ENCODE measurements at places on chromosomes 3 and 15.

DNA sequence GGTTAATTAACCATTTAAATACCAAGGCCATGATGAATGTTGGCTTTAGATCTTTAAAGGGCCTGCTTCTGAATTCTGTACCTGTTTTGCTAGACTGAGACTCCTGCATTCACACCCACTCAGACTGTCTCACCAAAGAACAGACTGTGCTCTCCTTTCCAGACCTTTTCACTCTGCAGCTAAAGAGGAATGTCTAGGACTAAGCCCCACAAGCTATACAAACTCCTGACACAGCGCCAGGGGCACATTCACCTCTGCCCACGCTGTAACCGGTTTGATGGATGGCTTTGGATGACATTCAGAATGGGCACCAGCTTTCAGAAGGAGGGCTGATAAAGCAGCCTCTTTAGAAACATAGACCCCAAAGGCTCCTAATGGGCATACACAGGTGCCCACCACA is 200.1 kb downstream of the KCNMB2 start:
- DNase-seq: no peak

GRCh38 chr3:89452066-89452465 is 344.6 kb downstream of the EPHA3 start:
- no peak for DNase-seq

DNA sequence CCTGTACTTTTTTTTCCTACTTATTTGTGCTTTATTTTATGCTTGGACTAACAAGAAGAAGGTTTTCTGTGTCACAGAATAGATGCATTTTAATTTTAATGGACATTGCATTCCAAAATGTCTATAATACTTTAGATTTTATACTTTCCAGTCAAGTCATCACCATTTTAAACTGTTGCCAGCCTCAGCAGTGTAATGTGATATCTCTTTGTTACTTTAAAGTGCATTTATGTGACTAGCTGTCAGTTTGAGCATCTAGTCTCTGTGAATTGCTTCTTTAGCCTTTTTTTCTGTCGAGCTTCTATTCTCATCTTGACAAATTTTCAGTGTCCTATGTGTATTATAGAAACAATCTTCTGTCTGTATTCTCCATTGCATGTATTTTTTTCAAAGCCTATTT is 511.4 kb upstream of the CBLB start:
- no peak for DNase-seq

DNA sequence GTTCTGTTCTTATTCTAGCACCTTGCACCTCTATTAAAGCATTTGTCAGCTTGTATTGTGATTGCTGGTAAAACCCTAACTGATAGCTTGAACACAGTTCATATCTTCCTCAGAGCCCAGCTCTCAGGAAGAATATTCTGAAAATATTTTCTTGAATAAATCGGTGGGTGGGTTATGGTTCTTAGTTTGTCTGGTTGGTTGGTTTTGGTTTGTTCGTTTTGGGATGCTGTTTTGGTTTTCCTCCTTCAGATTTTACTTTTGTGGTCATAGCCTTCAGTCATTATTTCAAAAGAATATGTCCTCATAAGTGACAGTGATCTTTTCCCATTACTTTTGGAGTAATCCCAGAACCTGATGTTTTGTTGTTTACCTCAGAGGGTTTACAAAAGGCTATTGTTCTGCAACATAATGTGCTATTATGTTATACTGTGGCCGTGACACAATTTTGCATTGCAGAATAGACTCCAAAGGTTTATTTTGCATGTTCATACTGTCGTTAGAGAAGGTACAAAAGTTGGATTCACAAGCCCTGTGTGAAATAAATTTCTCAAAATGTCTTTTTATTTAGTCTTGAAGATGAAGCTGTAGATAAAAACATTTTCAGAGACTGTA is 2.7 kb upstream of the TMEM87A start:
- no peak for DNase-seq

DNA sequence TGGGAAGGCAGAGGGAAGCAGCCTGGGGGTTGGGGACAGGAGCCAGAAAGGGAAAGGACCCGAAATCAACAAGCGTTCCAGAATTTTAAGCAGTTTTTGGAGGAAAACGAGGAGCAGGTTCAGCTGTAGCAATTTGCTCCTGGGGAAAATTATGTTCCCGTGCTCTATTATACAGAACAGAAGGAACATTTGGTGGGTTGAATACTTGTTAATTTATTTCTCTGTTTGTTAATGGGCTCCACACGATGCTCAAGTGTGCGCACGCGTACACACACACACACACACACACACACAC is 149.2 kb upstream of the LINGO1 start:
- no peak for DNase-seq

- DNase-seq: no peak
Observed at GRCh38 chr3:31579828-31580227, 47.1 kb downstream of the STT3B start.

DNA sequence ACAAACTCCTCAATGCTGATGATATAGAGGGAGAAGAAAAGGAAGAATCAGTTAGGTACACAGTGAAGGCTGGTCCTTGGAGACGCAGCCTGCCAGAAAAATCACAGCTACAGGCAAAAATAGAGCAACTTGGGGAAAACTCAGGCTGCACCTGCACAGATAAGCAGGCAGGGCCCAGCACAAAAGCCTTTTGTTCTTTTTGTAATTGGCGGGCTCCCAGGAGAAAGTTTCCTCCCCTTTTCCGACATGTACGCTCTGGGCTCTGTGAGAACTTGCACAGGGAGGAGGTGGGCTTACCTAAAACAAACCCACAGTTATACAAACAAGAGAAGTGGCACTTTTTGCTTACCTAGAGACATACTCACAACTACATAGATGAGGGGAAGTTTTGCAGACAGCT is 813.4 kb upstream of the EPHA6 start:
- DNase-seq: no peak

- no peak for DNase-seq
Observed at GRCh38 chr3:134535186-134535970, 49.5 kb downstream of the CEP63 start.

- no peak for DNase-seq
Observed at GRCh38 chr3:52032702-52033408, 23.5 kb downstream of the DUSP7 start.

DNA sequence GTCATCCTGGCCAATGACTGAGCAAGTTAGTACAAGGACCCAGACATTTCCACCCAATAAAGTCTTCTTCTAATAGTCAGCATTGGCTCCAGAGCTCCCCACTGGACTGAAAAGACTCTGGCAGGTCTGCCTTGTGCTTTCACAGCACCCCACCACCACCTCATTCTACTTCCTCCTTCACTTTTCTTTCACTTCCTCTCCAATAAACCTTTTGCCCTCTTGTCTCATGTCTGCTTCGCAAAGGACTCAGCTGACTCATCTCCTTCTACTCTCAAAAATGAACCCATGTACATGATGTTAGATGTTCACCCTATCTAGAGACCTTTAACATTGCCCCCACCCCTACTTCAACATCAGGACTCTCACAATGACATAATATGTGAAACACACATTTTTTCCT is 181.0 kb upstream of the PPP2R3A start:
- no peak for DNase-seq

DNA sequence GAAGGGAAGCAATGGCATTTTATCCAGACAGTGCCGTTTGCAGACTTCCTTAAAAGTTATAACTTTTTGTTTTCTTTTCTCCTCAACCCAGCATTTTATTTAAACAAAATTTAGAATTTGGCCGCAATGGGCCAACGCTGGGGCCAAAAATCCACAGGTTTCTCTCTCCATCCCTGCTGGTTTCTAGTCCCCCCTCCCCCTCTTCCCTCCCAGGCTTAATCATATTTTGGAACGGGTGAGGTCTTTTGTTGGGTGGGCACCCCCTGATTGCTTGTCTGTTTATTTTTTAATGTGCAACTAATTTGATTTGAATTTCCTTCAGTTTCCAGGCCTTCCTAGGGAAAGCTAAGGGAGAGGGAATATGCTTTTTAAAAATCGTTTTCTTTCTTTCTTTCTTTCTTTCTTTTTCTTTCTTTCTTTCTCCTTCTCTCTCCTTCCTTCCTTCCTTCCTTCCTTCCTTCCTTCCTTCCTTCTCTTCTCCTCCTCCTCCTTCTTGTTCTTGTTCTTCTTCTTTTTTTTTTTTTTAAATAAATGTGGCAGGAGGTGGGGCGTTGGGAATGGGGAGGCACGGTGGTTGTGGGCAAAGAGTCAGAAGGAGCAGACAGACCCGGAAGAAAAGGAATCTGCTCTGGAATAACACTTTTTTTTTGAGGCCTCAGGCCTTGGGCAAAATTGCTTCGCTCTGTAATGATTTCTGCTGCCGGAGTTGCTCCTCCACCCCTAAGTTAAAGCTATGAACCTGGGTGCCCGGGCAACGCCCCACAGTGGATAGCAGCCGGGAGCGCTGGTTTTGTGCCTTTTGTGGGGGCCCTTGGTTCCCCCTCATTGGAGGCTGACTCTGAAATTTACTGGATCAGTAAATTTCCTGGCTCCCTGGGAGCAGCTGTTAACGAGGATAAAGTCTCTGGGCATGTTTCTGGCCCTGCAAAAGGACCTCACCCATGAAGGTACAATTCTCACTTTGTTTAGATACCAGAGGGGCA is 1.9 kb downstream of the FNDC3B start:
- DNase-seq: no peak

GRCh38 chr3:71087143-71088018 is 496.1 kb downstream of the FOXP1 start:
- no peak for DNase-seq

- DNase-seq: no peak
Observed at GRCh38 chr3:197552198-197552597, 3.6 kb downstream of the BDH1 start.

GRCh38 chr3:112124907-112125607 is 8.0 kb downstream of the GCSAM start:
- DNase-seq: no peak

GRCh38 chr3:31531452-31531991 is 1.2 kb upstream of the STT3B start:
- DNase-seq: no peak

- no peak for DNase-seq
Observed at GRCh38 chr15:41928100-41928499, 34.2 kb upstream of the SPTBN5 start.

GRCh38 chr3:64079369-64080150 is 56.3 kb upstream of the PSMD6 start:
- DNase-seq: no peak

DNA sequence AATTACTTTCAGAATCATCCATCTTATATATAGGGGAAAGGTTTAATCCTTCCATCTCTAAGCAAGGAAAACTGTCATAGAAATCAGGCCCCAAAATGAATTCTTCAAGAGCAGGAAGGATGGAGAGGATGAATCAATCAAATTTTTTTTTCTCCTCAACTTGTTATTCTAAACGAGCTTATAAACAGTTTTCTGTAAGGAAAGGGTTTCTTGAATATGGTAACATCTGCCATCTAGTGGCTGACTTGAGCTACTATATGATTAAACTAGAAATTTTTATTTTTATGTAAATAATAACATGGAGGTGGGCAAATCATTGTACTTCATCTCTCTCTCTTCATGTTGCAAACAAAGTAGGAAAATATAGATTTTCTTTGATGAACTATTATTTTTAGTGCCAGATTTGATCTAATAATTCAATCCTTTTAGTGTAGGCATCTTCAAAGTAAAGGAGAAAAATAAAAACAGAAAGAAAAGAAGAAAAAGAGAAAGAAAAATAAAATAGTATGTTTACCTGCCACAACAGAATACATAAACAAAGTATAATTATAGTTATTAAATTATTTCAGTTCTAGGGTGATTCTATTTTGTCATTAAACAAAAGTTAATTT is 146.6 kb downstream of the SERPINI1 start:
- DNase-seq: no peak

- DNase-seq: no peak
Observed at GRCh38 chr15:88985547-88986393, 72.6 kb upstream of the MFGE8 start.

DNA sequence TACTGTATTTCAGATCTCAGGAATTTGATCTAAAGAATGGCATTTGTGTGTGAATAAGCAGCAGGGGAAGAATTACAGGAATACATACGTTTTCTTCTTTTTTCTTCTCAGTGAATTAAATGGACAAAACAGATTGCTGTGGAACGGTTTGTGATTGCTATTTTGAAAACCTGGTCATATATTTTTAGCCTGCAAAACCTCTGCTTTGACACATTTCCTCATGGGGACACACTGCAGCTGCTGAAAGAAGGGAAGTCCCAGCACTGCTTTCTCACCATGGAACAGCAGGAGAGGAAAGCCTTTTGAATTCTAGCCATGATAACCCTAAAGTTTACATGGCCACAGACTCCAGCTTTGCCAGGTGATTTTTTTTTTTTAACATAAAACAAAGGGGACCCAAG is 315.0 kb downstream of the OXSM start:
- no peak for DNase-seq

GRCh38 chr15:52730173-52730572 is 51.0 kb upstream of the ATOSA start:
- no peak for DNase-seq

GRCh38 chr15:45785897-45786296 is 151.1 kb downstream of the SQOR start:
- DNase-seq: no peak

- no peak for DNase-seq
Observed at GRCh38 chr15:71201477-71201876, 86.2 kb downstream of the THSD4 start.

GRCh38 chr3:143147707-143148106 is 28.1 kb downstream of the CHST2 start:
- no peak for DNase-seq

DNA sequence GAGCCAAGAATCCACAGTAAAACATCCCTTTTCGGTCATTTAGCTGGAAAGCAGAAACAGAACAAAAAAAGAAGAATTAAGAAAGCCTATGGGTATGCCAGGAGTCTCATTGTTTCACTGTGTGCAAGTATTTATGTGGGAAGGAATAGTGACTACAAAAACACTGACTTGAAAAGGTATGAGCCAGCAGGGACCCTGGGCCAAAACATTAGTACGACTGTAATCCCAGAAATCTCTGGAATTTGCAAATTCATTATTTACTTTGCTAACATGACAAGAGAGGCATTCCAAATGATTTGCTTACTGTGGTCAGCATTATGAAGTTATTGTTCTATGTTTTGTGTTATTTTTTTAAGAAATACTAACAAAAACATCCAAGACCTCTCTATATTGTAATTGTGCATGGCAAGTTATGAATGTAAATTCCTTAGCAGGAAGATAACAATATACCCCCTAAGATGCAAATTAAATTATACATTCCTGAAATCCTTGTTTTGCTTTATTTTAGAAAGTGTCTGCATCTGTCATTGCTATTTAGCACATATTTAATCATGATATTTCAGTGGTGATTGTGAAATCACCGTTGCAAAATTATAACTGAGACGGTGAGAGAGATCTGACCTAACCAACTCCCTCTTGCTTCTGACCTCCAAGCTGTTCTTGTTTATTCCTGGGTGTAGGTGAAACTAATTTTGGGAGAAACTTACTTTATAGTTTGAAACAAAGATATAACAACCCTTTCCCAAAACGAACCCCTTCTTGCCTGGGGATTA is 299.2 kb downstream of the ZPLD1 start:
- no peak for DNase-seq

DNA sequence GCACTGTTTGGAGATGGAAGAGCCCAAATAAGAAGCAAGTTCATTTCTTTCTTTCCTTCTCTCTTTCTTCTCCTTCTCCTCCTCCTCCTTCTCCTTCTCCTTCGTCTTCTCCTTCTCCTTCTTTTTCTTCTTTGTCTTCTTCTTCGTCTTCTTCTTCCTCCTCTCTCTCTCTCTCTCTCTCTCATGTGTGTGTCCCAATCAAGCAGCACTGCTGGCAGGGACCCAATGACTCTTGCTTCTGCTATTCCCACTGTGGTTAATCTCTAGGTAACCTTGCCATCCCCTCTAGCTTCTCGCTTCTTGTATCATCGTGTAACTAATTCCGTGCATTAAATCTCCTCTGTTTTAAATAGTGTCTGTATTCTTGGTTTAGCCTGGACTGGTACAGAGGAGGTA is 26.1 kb upstream of the ZNF280D start:
- DNase-seq: no peak

Measured in stimulated activated CD8-positive, alpha-beta memory T cell treated with anti-CD3 and anti-CD28 coated beads, Interleukin-4, amount 100 ng/mL, for 1 hour (primary cell).